D341Med (cell line): ENCODE measurements at places on chromosomes 16 and 17.

DNA sequence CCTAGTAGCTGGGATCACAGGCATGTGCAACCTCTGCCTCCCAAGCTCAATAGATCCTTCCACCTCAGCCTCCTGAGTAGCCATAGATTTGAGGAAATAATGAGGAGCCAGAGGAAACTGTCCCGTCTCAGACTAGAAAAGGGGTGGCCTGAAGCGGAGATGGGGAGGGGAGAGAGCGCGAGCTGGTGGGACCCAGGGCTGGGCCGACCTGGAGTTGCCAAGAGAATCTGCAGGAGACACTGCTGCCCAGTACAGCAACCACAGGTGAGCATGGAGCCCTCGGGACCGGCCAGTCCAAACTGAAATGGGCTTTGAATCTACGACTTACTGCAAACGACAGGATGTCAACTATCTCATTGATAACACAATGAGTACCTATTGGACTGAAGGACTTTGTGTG lies 24.3 kb downstream of the CD300A start:
- DNase-seq = peak; percentile 21

GRCh38 chr16:53055541-53056391 lies 975 bp downstream of the CHD9 start:
- DNase-seq = no peak

GRCh38 chr16:19478505-19478904 lies 43.4 kb downstream of the GDE1 start:
- DNase-seq = no peak

DNA sequence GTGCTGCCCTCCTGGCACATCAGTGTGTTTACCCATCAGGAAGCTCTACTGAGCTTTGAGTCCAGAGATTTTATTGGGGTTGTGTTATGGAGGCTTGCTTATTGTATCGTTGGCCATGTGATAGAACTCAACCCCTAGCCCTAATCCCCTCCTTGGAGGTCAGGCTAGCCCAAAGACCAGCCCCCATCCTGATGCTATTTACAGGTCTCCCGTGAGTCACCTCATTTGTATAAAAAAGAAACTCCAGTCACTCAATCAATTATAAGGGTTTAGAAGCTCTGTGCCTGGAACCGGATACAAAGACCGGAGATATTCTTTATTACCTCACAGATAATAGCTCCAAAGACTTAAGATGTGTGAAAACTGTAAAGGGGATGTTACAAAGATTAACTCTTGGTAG lies 405.9 kb downstream of the CNTNAP4 start:
- no peak for DNase-seq

DNA sequence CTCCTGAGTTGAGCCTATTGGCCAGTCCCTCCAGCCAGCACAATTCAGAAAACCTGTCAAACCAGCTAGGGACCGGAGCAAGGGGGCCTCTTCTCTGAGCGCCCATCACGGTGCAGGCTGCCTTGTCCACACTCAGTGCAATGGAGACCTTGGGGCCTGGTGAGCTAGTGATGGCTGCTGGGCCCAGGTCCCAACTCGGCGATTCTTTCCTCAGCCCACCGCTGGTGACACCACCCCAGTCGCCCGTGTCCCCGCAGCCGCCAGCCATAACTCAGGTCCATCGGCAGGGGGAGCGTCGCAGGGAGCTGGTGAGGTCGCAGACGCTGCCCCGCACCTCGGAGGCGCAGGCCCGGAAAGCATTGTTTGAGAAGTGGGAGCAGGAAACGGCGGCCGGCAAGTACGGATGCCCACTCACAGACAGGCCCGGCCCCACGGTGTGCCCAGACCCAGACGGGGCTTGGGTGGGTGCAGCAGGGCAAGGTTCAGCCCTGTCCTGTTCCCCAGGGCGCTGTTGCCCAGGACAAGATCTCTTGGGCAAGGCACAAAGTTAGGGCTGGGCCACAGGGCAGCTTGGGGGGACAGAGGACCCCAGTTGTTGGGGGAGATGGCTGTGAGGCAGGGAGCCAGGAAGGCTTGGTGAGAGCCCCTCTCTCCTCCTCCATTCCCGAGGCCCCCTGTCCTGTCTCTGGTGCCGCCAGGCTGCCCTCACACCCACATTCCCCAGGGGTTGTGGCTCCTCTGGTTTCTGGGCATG lies 10.8 kb downstream of the SMTNL2 start:
- DNase-seq = no peak

GRCh38 chr17:50467855-50468303 lies 801 bp downstream of the CHAD start:
- DNase-seq = no peak

- no peak for DNase-seq
Observed at GRCh38 chr17:74271901-74272561, 2.0 kb upstream of the DNAI2 start.

- DNase-seq = no peak
Observed at GRCh38 chr17:4518901-4519300, 20.2 kb downstream of the SPNS2 start.
